SK-N-SH treated with all-trans-retinoic acid at 6 μM for 48 hours (cell line): ENCODE measurements at places on chromosomes 2 and 18.
A peak's percentile ranks its signal among the peaks of the same experiment; 100 is the strongest.

GRCh38 chr2:159614534-159615366 is 1.6 kb downstream of the BAZ2B start:
- ATAC-seq = peak; percentile 51

- no peak for ATAC-seq
Measured at GRCh38 chr2:208086029-208086428, 38.3 kb downstream of the CRYGD start.

DNA sequence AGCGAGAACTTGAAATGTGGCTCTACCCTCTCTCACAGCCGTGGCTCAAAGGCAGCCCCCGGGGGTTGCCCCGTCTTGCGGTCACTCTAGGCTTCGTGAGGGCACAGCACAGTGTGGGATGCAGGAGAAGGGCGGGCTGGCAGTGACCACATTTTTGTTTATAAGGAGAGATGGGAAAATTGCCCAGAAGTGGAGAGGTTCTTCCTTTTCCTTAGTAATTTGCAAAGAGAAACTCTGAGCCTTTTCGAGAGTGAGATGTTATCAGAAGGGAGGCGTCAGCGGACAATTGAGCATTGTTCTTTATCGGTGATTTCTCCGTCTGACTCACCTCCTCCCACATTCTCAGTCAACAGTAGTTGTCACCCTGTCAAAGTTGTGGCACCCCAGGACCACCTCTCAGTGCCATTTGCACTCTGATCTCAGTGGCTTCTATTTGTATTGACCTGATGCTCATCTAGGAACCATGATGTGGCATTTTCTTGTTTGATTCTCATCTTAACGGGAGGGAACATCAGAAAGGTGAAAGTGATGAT is 89.6 kb downstream of the ACAA2 start:
- peak; percentile 10 for ATAC-seq

DNA sequence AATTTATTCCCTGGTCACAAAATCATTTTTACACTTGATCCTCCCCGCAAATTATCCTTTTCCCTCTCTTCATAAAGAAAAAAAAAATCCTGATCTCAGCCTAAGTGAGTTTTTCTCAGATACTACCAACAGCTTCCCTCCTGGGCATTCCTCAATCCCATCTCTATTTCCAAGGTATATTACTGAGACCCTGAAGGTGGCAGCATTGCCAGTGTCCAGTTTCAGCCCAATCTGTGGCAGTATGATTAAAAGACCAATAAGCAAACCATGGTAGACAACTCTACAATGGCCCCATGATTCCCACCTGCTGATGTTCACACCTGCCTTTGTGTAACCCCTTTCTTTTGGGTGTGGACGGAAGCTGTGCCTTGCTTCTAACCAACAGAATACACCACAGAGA is 45.1 kb downstream of the CCDC93 start:
- ATAC-seq = peak; percentile 49; the same call in 2 of the 3 replicates

DNA sequence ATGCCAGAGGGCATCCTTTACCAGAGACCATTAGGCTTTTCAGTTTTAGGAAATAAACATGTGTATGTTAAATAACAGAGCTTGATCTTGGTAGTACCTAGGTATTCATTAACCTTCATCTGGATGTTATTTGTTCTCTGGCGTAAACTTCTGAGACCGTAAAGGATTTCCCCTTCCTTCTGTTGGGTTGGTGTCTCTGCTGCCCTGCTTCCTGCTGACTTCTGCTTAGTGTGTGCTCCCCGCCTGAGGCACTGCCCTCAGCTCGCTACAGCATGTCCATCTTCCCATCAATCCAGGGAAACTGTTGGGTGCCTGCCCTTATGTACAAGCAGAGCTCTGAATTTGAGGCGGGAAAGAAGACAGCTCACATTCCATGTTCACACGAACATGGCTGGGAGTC is 177.9 kb downstream of the TPGS2 start:
- no peak for ATAC-seq

GRCh38 chr2:144886862-144887261 is 366.9 kb upstream of the ZEB2 start:
- no peak for ATAC-seq
